Large intestine (tissue), 12 donors: ENCODE measurements at places on chromosomes 1 and 21. TPM values are rescaled to one million over a fixed set of nuclear protein-coding genes. Genes with fewer than 3 reads are reported as not detected.

DNA sequence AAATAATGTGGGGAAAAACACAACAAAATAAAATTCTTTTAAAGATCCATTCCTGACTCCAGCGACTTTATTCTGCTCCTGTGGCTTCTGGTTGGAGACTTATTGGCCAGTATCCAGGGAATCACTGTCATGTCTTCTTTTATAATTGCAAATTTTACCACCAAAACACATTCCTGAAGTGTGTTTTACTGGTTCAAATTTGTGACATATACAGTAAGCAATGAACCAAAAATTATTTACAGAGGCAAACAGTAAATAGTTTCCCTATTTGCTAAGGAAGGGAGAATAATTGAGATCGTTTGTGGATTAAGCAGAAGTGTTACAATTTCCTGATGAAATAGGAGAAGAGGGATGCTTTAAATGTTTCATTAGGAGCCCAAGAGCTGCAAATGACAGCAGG lies 118.7 kb downstream of the ZNF281 start:
- no peak for DNase-seq

DNA sequence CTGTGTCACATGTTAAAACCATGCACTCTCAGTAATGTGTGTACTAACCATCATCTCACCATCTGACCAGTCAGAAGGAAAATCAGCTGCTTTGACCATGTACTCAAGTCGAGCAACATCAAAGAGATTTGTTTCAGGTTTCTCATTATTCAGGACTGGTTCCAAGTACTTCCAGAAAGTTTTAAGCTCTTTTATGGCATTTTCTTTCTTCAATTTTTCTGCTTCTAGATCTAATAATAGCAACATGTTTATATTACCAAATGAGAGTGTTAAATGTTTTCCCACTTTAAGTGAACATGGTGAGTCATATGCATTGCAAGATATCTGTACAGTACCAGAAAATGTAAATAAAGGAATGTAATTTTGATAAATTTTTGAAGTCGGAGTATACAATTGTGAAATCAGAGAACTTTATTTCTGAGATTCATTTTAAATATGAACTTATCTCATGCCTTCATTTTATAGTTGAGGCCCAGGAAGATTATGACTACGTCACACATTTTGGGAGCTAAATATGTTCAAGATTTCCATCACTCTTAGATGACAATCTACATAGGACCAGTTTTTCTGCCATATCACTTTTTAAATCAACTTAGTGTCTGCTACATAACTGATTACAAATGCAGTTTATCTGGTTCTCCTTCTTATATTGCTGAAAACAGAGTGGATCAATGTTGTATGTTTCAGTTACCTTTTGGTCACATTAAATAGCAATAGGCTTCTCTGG lies 87.2 kb downstream of the SPAG17 start:
- DNase-seq: no peak

Gene ZBTB8B
- polyA plus RNA-seq: 0.25 TPM

GRCh38 chr1:117857418-117857817 lies 72.0 kb downstream of the GDAP2 start:
- peak; percentile 32 for DNase-seq

Gene RNU1-2
- polyA plus RNA-seq: 3.2 TPM

Gene CRP
- not detected for polyA plus RNA-seq

Gene PRAMEF5
- not detected for polyA plus RNA-seq

DNA sequence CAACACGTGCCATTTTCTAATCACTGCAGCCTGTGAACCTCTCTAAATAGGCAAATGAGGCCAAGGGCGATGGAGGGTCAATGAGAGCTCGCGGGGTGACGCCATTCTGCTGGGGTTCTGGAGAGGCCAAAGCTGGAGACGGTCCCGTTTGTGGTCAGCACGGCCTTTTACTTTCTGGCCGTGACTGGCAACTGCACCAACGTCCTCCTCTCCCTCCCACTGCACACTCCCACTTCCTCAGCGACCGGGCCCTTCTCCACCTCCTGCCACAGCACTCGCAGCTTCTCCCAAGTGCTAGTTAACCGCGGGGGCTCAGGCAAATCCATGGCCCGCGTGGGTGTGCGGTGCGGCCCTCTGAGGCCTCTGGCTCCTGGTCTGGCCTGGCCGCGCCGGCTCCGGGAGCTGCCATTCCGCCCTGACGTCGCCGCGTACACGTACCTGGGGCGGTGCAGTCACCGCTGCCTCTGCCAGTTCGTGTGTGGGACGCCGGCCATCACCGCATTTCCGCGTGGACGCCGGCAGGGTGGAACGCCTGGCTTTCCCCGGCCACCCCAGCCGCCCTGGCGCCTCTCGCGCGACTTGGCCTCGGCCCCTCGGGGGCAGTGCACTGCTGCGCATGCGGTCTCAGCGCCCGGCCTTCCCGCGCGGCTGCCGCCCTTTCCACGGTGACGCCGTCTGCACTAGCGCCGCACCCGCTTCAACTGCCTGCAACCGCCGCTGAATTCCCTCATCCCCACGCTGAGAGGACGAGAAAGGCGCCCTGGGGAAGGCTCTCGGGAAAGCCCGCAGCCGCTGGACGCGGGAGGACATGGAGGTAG lies 18.2 kb downstream of the OR2C3 start:
- DNase-seq: no peak

- no peak for DNase-seq
These were observed 628.0 kb downstream of the SMYD3 start for GRCh38 chr1:245879091-245879490.

DNA sequence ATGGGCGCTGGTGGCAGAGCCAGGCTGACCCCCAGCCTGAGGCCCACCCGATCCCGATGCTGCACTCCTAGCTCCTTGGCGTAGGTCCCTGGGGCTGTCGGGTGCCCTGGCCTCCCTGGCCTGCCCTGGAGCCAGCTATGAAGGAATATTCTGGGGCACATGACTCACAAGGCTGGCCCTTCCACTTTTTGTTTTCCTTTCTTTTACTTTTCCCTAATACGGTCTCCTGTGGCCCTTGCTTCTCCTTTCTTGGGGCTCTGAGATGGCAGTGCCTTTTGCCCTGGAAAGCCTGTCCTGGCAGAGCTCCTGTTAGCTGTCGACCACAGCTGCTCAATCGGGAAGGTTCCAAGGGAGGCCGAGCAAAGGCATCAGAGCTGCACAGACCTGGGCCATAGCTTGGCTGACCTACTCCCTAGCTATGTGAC lies 22.1 kb downstream of the ARHGEF10L start:
- DNase-seq: no peak

Gene CORT
- 1.2 TPM for polyA plus RNA-seq

DNA sequence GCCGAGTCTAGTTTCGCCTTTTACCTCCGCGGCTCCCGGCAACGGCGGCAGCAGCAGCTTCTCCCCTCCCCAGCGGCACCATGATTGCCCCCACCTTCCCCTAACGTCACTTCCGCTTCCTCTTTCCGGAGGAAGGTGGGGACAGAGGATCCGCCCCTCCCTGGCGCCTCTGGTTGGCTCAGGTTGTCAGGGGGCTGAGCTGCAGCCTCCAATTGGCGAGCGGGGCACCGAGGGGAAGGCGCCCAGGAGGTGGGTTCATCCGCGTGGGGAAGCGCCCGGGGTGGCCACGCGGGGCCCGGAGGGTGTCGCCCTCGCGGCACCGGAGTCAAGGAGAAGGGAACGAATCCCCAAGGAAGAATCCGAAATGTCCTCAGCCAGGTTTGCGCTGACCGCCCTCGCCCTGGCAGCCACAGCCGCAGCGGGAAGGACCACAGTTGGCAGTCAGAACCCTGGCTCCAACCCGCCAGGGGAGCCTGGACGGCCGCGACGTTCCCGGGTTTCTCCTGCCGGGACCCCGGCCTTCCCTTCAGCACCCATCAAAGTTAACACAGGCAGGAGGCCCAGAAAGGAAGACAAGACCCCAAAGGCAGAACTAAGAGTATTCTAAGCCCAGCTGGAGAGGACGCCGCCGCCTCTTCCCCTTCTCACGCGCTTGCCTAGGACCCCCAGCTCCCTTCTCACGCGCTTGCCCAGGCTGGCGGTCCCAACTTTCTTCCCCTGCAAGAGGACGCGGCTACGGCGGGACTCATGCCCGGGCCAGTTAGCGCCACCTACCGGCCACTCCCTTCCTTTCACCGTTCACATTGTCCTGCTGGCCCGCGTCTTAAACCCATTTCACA lies at the start of gene MTF1:
Gene MTF1 (minus strand): TSS at position 86 of the 839 bp plus-strand sequence. CDS start 1,934 bp downstream, outside the sequence.
- peak; percentile 98 for DNase-seq

DNA sequence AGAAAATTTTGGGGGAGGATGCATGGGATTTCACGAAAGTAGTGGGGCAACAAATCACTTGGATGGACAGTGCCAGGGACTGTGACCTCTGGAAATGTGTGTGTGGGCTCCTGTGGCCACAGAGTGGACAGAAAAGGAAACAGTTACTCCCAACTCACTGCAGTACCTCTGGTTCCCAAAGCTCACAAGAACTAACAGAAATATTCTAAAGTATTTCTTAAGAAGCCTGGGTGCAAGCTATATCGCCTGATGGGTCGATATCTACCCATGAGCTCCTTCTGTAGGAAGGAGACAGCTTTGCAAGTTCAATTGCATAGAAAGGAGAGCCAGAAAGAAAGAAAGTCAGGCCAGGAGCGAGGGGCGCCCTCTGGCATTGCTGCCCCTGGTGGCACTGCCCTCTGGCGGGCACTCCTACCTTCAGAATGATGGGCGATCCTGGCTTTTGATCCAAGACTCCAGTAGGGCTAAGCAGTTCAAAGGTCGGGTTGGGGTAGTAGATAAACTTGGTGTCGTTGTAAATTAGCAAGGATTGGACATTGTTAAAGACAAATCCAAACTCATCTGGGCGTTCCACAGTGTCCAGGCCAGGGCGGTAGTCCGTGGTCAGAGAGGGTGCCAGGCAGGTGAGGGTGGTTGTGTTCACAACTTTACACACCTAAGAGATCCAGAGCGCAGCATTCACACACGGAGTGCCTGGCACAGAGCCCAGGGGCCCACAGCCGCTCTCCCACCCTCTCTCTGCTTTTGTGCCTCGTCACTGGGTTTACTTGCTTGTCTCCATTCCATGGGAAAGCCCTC lies 134.7 kb upstream of the CD34 start:
- DNase-seq: no peak

GRCh38 chr1:58283388-58284224 lies 262.9 kb downstream of the OMA1 start:
- DNase-seq: no peak

GRCh38 chr1:99474350-99474893 lies 171.5 kb upstream of the PALMD start:
- no peak for DNase-seq

Gene OR2M5
- polyA plus RNA-seq: not detected

Gene GCSAML
- 0.07 TPM for polyA plus RNA-seq

DNA sequence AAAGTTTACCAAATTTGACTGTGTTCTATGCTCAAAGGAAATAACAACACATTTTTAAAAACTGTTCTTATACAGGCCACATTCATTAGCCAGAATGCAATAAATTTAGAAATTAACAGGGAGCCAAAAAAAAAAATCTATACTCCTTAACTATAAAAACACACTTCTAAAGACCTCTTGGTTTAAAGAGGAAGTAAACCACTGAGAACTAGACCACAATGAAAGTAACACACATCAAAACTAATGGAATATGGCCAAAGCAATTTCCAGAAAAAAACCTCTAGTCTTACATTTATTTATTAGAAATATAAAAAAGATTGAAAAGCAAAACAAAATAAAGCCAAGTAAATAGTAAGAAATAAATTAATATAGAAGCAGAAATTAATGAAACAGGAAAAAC lies 48.9 kb upstream of the GADD45A start:
- DNase-seq: no peak

GRCh38 chr1:36136535-36136934 lies 11.5 kb upstream of the COL8A2 start:
- DNase-seq: no peak

GRCh38 chr1:28848416-28848815 lies 36.4 kb downstream of the OPRD1 start:
- no peak for DNase-seq

DNA sequence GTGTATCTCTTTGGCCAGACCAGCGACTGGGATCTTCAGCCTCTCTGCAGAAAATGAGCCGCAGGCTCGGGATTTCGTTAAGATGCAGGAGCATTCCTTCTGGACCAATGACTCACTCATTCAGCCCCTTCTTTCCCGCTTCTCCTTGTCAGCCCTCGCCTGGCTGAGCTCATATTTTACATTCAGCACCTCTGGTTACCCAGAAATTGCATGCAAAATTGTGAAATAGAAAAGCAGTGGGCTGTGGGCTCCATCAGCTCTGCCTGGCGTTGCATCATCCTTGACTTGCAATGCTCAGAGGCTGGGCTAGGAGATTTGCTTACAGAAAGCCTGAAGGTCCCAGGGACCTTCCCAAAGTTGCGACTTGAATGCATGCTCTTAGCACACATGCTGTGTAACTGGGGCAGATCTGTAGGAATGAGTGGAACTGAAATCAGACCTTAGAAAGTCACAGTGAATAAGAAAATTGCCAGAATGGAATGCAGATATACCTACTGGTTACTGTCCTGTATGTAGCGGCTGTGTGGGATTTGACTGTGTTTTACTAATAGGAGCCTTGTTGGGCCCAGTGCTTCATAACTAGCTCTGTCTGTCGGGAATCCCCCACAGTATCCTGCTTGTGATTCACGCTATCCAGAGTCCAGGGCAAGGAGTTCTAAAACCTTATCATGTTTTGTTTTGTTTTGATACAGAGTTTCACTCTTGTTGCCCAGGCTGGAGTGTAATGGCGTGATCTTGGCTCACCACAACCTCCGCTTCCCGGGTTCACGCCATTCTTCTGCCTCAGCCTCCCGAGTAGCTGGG lies 444.8 kb downstream of the KIF26B start:
- no peak for DNase-seq

DNA sequence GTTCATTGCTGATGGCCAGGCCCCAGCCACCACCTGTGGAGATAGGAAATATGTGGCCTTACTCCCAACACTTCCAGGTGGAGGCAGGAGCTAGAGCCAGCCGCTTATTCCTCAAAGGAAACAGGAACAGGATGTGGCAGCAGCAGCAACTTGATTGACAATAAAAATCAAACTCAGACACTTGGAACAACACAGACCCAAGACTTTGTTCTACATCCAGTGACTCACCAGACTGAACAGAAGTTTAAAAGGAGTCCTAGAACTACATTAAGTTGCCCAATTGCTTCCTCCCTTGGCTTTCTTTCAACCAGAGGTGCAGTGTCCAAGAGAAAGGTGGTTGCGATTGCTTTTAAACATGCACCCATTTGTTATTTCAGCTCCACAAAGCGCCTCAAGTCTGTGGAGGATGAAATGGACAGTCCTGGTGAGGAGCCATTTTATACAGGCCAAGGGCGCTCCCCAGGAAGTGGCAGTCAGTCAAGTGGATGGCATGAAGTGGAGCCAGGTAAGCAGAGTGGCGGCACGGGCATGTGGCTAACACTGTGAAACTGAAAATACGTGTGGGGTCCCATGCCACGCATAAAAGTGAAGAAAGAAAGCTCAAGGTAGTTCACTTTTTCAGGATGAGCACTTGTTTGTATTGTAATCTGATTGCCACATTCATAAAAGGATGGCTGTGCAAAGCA lies 276.6 kb downstream of the NFIA start:
- DNase-seq: no peak

DNA sequence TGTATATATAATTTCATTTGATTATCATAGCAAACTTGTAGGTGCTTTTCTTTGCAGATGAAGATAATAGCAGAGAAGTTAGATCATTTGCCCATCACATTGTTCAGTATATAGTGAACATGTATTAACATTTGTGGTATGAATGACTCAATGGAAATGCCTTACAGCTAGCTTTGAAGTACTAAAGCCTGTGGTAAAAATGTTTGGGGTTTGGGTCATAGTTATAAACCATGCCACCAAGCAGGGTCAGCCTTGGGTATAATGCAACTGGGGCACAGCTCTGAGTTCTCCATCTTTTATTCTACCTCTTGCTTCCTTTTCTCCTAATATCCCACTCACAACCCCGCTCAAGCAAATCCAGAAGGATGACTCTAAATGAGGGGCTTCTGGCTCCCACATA lies 141.6 kb downstream of the KCNT2 start:
- no peak for DNase-seq
